IMR-90 (cell line): ENCODE measurements at places on chromosomes 3 and 15. TPM values are rescaled to one million over a fixed set of nuclear protein-coding genes. Genes with fewer than 3 reads are reported as not detected.

The ACKR4 gene
- not detected in 2 replicates for polyA plus RNA-seq

The PLA2G4B gene
- 3.1 and 5.8 TPM in 2 replicates for polyA plus RNA-seq

The MYD88 gene
- 34.4 and 39.8 TPM in 2 replicates for polyA plus RNA-seq

DNA sequence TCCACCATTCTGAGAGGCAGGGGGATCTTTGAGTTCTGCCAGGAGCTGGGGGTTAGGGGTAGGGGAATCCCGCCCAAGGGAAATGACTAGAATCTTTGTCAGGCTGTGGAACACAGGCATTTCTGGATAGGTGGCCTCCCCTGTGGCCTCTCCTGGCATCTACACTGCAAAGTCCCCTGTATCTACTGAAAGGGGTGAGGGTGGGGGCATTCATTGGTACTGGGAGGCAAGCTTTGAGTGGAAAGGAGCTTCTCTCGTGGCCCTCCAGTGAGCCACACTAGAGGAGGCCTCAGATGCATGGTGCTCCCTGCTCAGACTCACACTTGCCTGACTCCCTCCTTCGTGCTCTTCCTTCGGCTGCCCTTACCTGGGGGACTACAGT, 59.9 kb downstream of the CCNL1 start:
- no peak for DNase-seq

DNA sequence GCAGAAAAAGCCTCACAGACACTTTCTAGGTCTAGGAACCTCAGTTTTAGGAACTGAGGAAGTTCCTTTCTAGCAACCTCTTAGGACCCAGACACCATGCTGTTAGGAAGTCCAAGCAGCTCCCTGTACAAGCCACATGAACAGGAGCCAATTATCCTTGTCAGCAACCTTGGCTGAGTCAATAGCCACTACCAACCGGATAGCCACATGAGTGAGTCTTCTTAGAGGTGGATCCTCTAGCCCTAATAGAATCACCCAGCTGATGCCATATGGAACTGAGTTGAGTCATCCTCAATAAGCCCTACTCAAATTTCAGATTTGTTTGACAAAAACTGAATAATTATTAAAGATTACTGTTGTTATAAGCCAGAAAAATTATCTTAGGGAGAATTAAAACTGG, 256.2 kb downstream of the NLGN1 start:
- DNase-seq: peak; percentile 29

DNA sequence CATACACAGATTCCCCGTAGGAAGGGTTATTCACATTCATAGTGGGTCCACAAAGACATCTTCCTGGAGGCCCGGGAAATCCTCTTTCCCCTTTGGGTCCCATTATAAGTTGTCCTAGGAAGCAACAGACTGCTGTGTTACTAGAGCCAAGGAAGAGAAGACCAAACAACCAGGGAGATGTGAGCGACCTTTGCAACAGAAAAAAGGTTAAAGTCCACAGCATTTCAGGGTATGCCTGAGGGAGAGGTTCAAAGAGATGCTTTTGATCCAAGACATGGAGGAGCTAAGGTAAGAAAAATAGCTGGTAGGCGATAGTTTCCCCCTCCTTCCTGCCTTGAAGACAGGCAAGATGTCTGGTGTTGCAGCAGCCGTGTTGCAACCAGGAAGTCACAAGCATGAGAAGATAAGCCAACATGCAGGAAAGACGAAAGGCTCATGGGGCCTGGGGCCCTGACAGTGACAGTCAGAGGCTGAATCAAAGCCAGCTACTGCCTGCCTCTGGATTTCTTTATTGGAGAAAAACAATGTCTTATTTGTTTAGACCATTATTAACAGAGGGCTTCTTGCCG, 30.9 kb downstream of the EAF1 start:
- DNase-seq: no peak

- DNase-seq: peak; percentile 98
These were observed 42.3 kb downstream of the NEK10 start for GRCh38 chr3:27326629-27327545.
